ENCODE measurements at places on chromosomes 4 and X.

- no peak for DNase-seq
Observed at GRCh38 chrX:129934952-129935351, 29.0 kb downstream of the UTP14A start.

DNA sequence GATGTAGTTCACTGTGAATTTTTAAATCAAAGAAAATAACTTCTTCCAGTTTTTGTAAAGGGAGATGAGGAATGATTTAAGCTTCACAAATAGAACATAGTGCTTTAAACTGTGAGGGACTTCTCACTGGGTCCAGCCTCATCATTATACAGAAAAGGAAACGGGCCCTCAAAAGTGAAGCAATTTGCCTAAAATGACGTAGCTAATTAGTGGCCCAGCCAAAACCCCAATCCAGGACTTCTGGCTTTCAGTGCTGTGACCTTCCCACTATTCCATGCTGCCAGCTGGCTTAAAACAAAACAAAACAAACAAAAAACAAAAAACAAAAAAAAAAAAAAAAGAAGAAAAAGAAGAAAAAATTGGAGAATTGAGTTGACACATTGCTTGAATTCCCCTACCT is 45.0 kb upstream of the STOX2 start:
- DNase-seq, result no peak

GRCh38 chrX:72125331-72126047 is 6.2 kb downstream of the RTL5 start:
- DNase-seq, result no peak

DNA sequence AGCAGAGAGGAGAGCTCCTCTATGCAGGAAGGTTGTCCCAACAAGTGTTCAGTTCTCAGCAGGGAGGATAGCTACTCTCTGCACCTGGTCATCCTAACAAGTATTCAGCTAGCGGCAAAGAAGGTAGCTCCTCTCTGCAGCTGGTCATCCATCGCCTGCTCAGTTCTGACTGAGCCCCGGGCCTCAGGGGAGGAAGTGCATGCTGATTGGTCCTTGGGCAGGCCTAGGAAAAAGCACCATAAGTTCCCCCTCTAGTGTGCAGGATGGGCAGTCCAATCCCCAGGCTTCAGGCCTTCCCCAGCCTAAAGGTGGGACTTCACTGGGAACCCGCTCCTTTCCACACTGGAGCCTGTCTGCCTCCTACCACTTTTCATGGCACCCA is 4.4 kb upstream of the FBXW7 start:
- no peak for DNase-seq

- no peak for DNase-seq
Observed at GRCh38 chr4:113945906-113946305, 33.5 kb downstream of the ARSJ start.

- no peak for DNase-seq
Observed at GRCh38 chrX:25389266-25389665, 373.5 kb upstream of the ARX start.

- DNase-seq, result no peak
Observed at GRCh38 chr4:1154523-1155182, 17.7 kb downstream of the SPON2 start.
